ENCODE measurements at places on chromosomes 2 and 18.

DNA sequence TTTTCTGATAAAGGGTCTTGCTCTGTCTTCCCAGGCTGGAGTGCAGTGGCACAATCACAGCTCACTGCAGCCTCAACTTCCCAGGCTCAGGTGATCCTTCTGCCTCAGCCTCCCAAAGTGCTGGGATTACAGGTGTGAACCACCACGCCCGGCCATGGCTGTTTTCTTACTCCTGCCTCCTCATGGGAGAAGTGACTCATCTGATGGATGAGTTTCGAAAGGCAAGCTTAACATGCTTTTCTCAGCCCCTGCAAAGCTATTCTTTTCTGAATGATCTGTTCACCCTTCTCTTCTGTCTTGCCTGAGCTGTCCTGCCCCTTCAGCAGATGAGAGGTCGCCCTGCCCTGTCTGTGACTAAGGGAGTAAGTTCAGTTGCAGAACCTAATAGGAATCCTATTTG lies 929 bp upstream of the CREG2 start:
- peak; percentile 31 for DNase-seq

DNA sequence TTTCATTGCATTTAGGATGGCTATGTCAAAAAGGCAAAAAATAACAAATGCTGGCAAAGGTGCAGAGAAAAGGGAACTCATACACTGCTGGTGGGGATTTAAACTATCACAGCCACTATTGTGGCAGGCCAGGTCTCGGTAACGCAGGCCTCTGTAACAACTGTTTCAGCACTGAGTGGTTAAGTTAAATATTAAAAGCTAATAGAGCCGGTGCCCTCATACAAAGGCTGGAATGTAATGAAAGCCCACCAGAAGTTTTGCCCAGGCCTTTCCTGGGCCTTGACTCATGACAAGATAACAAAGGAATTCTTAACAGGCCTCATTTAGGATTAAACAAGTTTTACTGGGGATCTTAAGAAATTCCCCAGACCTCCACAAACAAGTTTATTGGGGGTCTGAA lies 10.7 kb downstream of the MERTK start:
- DNase-seq: no peak

DNA sequence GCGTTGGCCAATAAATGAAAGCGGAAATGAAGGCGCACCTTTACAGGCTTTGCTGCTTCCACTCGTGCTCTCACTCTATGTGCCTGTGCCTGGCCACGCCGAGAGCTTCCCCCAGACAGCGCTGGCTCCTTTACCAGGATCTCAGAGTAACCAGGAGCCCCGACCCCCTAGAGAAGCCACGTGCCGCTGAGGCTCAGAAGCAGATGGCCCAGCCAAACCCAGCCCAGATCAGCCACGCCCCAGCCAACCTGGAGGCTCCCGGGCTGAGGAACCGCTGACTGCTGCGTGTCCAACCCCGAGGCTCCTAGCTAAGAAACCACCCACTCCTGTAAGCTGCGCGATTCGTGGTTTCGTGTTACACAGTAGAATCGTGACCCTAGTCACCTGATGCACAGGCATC lies 199.3 kb downstream of the NCK2 start:
- no peak for DNase-seq

GRCh38 chr18:53971331-53971730 lies 253.1 kb downstream of the MBD2 start:
- no peak for DNase-seq

- DNase-seq: no peak
These were observed 142.5 kb downstream of the FAM210A start for GRCh38 chr18:13583576-13584550.

DNA sequence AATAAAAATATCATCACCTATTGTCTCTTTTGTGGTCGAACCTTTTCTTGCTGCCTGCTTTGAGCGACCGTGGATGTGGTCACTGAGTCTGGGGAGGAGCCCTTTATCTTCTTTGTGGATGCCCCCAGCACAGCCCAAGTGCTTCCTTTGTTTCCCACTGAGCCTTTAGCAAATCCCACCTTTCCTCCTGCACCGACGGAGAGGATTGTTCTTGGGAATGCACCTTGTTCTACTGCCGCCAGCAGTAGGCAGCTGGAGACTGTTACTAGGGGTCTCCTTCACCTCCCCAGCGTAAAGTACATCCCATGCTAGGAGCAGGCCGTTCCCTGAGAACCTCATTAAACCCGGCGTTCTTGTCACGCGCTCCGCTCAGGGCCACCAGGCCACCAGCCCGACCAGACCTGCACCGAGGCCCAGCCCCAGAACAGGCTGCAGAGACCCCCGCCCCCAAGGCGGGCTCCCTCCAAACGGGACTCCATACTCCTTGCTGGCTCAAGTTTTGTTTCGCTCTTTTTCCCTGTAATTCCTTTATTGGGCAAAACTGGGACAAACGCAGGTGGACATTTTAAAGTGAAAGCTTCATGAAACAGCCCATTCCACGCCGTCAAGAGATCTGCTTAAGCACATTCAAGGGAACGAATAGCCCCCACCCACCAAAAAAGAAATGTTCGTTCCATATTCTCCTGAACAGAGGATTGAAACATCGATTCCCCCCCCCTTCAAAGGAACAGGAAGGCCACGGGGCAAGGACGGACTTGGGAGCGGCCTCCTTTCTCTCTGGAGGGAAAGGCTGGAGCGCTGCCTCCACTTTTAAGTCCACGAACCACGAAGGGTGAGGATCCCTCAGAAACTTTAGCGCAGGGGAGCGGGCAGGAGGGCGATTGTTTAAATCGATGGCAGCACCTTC lies 1.1 kb upstream of the MAT2A start:
- peak; percentile 36 for DNase-seq

DNA sequence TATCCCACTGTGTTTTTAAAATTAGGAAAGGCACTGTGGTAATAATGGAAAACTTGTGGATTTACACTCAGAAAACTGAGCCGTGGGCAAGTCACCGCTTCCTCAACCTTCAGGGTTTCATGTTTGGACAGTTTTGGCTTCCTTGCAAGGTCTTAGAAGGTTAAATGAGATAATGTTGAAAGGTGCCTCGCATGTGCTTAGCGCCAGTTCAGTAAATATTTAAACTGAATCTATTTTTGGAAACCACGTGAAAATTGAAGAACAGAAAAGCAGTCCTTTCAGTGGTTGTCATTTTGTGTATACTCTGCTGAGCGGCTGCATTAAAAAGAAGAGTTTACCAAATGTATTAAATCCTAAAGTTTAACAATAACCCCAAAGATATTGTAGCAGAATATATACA lies 15.2 kb upstream of the AGAP1 start:
- no peak for DNase-seq

DNA sequence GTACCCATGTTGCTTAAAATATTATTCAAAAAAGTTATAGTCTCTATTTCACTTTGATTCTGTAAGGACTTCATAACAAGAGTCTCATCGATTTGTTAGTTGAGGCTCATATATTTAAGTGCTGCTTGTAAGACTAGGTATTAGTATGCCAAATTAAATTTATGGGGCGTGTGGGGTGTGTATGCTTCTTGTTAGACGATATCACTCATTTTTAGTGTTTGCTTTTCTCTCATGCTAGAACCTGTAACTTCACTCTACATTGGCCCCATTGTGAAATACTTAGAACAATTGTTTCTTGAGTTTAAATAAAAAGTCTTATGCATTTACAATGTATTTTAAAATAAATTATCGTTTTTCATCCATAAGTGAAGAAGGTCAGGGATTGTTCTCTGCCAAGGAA lies 63.6 kb downstream of the CTNNA2 start:
- no peak for DNase-seq

DNA sequence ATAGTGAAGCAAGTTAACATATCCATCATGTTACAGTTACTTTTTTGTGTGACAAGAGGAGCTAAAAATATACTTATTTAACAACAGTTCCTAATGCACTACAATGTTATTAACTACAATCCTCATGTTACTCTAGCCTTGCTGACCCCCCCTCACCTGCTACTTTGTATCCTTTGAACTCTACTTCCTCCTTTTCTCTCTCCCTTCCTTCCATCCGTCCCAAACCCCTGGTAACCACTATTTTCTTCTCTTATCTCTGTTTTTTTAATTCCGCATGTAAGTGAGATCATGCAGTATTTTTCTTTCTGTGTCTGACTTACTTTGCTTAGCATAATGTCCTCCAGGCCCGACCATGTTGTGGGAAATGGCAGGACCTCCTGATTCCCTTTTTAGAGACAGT lies 59.4 kb downstream of the NPAS2 start:
- DNase-seq: no peak

- DNase-seq: no peak
These were observed 104.6 kb downstream of the ITGB1BP1 start for GRCh38 chr2:9318461-9319337.

DNA sequence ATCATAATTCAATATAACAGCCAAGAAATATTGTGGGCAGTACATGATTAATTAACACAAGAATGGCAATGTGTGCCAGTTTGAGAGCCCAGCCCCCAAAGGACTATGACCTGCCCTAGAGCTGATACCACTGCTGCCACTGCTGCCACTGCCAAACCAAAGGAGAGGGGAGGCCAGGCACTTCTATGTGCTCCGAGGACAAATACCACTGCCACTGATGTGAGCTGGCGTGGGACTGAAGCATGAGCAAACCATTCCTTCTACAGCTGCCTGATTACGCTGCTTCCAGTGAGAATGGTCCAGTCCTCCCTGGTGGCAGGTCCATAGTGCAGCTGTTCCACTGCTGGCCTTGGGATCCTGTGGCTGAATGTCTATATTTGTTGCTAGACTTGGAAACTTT lies 392.2 kb downstream of the CCDC85A start:
- DNase-seq: no peak

- peak; percentile 72 for DNase-seq
These were observed 3.4 kb upstream of the DUSP2 start for GRCh38 chr2:96148410-96149217.

DNA sequence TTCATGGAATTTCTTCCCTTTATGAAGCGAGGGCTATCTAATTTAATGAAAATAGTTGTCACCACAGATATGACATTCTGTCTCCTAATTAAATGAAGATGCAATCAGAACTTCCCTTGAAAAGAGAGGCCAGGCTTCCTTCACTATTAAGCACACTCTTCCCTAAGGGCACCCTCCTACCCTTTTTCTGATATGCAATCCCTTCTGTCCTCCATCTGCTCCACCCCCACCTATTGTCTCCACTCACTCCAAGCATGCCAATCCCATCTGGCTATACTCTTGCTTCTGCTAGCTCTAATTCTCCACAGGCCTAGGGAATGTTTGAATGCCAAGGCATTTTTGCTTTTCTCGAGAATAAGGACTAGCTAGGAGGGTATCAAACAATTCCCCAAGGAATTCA lies 818.4 kb upstream of the FSHR start:
- DNase-seq: no peak

DNA sequence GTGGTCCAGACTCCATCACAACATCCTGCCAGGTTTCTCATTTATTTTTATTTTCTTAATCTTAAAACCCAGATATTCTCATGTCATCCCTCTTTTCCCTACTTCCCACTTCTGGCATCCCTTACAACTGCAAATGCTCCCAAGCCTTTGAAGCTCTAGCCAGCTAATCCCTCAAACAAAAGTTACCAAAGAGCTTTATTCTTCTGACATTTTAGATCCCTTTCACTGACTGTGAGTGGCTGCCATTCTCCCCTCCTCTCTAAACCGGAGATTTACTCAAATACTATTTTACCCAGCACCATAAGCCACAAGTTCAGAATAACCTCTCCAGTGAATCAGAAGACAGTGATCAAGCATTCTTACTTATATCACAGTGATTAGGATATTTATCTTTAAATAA lies 569.0 kb upstream of the SYT4 start:
- DNase-seq: no peak

GRCh38 chr2:235836491-235836911 lies 331.7 kb downstream of the GBX2 start:
- DNase-seq: no peak

- DNase-seq: no peak
These were observed 369 bp downstream of the SMCHD1 start for GRCh38 chr18:2655954-2656236.

DNA sequence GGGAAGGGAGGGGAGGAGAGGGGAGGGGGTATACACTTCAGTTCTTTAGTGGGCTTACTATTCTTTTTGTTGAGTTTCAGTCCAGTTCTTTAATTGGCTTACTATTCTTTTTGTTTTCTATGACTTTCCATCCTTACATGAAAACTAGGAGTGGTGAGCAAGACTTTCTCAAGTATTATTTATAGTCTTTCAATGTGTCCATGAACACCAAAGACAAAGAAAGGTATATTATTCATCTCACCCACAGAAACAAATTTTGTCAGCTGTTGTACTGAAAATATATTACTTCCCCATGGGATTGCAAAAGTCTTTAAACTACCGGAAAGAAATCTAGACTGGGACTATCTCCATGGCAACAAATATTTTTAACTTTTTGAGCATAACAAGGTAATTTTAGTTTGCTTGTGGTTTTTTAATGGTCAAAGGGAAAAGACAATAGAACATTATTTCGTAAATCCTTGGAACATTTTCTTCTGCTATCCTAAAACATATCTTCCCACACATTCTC lies 17.6 kb downstream of the ADAM17 start:
- DNase-seq: peak; percentile 97

All from AG10803 (cell line).